ENCODE measurements at places on chromosomes 1 and 21.

- no peak for DNase-seq
These were observed 123.4 kb downstream of the ATP6V1G3 start for GRCh38 chr1:198417039-198417438.

DNA sequence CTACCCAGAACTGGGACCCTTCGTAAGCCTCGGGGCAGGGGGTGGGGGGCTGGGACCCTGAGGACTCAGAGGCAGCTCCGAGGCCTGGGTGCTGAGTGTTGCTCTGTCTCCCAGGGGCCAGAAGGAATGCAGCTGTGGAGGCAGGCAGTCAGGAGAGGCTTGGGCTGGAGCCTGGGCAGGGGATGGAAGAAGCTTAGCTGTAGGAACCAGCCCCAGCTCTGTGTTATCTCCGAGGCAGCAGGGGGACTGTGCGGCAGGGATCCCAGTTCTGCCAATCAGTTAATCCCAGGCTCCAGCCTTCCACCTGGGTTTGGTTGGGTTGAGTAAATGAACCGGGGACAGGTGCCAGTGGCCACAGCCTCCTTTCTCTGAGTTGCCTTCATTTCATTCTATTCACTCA is 8.2 kb upstream of the GRIK3 start:
- DNase-seq, result no peak

GRCh38 chr1:211643324-211644212 is 31.9 kb downstream of the NEK2 start:
- DNase-seq, result no peak

DNA sequence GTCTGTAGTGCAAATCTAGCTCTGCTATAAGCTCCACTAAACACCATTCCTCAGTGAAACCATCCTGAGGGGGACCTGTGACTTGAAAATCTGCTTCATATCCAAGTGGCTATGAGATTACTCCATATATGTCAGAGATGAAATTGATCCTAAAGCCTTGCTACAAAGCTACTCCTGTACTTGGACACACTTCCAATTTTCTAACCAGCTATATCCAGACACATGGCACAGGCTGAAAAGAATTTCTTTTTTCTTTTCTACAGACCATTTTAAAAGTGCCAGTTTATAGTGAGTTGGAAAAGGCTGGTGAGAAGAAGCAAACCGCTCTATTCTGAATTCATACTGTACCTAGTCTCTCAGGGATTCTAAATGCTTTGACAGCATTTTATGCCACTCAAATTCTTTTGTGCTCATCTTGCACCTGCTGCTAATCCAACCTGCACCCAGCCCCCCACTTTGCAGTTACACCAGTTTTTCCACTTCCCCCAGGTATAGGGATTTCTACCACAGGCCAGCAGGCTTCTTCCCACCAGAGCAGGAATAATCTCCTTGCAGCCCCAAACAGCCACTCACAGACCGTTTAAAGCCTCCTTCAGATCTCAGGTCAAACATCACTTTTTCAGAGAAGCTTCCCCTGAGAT is 112.5 kb downstream of the RERE start:
- DNase-seq, result no peak

- no peak for DNase-seq
These were observed 144.3 kb downstream of the NTPCR start for GRCh38 chr1:233094691-233095090.

DNA sequence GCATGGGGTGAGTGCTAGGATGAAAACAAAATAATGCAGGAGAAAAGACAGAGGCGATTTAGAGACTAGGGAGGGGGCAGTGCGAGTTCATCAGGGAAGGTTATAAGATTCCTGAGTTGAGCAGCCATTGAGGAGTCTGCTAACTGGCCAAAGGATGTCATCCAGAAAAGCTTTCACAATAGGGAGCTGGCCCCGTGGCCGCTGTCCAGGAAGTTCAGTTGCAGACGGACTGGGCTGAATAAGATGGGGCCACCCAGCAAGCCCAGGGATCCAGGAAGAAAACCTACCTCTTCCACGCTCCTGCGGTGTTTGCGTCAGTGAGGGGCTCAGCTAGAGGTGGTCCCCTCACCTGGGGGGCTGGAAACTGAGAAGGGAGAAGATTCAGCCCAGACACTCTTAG is 4.0 kb upstream of the PKP1 start:
- no peak for DNase-seq

GRCh38 chr1:162040657-162041056 is 17.0 kb upstream of the OLFML2B start:
- DNase-seq, result no peak

- DNase-seq, result no peak
These were observed 15.6 kb upstream of the KCNJ15 start for GRCh38 chr21:38241029-38241740.

DNA sequence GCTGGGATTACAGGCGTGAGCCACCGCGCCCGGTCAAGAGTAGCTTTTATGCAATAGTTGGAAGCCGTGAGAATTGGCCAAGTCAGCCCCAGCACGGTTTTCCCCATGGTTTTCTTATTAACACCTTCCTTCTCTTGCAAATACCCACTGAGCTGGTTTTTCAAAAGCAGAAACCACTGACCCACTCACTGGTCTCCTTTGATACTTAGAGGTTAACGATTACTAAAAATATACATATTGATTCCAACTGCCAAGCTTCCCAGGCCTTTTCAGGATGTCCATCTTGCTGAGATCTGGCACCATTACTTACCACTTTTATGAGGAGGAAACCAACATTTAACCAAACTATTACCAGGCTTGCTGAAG is 25.9 kb upstream of the TARDBP start:
- no peak for DNase-seq

DNA sequence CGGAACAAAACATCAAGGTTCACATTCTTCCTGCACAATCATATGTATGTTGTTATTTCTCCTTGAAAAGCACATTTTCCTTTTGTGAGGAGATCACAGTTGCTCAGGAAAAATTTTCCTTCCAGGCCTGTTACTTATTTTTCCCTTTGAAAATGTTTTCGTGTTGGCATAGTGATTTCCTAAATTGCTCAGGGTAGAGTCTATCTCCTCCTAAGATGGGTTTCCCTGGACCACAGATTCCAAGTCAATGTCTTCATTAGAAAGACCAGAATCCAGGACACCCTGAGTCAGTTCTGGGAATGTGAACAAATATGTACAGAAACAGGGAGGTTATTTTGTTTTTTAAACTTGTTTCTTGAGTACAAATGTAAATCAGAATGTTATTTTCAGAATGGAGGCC is 94.3 kb upstream of the C1orf105 start:
- DNase-seq, result no peak

GRCh38 chr1:218699421-218699820 is 354.3 kb downstream of the TGFB2 start:
- no peak for DNase-seq

DNA sequence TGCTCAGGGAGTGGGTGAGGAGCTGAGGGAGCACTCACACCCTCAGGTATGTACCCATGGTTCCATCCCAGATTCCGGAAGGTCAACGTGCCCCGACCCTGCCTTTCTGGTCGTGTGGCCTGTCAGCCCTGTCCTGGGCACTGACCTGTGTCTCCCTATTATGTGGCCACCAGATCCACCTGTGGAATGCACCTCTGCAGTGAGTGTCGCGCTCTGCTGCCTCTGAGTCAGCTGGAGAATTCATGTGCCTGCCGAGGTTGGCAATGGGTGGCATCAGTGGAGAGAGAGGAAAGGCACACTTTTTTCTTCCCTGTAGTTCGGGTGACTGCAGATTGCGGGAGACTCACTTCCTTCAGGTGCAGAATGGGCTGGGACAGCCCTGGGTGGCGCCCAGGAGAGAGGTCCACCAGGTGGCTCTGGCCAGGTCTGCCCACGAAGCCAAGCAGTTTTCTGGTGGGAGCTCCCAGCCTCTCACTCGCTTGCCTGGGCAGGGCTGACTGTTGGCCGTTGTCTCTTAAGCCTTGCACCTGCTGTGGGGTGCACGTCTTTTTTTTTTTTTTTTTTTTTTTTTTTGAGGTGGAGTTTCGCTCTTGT is 176.1 kb upstream of the TMEM51 start:
- no peak for DNase-seq

GRCh38 chr1:228982637-228983036 is 247.4 kb downstream of the RHOU start:
- no peak for DNase-seq

DNA sequence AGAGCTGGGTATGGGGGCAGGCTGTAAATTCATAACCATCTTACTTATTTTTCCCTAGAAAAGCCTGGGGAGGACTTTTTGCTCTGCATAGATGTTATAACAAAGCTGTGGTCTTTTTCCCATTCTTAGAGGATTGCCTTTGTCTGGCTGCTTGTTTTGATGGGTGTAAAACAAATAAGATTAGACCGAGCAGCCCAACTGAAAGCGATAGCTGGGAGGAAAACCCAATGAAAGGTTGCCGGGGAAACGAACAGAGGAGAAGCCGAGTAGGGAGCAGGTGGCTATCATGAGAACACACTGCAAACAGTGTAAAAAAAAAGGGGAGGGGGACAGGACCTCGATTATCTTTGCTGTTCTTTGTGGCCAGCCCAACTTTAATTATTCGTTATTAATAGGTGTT is 1.9 kb downstream of the ELAVL4 start:
- no peak for DNase-seq

DNA sequence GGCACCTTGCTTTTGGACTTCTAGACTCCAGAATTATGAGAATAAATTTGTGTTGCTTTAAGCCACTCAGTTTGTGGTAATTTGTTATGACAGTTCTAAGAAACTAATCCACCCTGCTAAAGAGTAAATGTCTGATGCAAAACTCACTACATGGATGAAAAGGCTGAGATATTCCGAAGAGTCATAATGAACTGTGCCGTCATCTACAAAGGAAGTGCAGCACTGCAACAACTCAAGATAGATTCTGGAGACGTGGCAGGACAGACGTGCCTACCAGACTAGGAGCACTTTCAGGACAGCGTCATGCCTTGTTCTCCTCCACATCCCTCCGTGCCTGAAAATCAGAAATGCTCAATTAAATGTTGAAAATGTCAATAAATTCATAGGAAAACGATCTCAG is 24.4 kb upstream of the IRF2BP2 start:
- DNase-seq, result no peak

DNA sequence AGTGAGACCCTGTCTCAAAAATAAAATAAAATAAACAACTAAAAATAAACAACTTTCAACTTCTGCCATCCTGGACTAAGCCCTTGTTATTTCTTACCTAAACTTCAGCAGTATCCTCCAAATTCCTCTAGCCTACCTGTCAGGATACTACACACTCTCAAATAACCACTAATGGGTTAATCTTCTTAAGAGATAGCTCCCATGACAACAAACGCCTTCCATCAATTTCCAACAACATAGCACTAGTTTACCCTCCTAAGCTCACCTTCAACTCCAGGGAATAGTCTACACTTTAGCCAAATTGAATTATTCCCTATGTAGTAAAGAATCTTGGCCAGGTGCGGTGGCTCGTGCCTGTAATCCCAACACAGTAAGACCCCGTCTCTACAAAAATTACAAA is 11.3 kb downstream of the AUNIP start:
- no peak for DNase-seq

DNA sequence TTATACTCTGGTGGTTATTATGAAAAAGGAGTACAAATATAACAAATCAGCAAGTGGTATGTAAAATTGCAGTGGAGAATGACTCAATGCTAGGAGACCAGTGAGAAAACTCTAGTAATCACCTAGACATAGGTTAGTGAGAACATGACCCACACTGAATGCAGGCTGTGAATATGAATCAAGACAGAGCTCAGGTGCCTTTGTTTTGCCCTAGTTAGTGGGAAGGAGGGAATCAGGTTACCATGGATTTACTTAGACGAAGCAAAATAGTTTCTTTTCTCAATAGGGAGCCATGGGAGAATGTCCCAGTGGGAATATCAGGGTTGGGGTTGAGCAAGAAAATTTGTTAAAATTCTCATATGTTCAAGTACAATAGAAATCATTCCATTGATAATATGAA is 10.6 kb upstream of the GCLM start:
- DNase-seq, result no peak

GRCh38 chr1:168419736-168420135 is 124.1 kb downstream of the XCL2 start:
- DNase-seq, result no peak

- peak; percentile 57 for DNase-seq
These were observed 7.2 kb upstream of the SEMA4A start for GRCh38 chr1:156146020-156146768.

- DNase-seq, result peak; percentile 42
These were observed 9.1 kb downstream of the AHDC1 start for GRCh38 chr1:27594564-27595510.

- no peak for DNase-seq
These were observed 12.4 kb upstream of the H3-3A start for GRCh38 chr1:226050133-226050532.

GRCh38 chr1:25666460-25666859 is 49.9 kb downstream of the MAN1C1 start:
- DNase-seq, result no peak

DNA sequence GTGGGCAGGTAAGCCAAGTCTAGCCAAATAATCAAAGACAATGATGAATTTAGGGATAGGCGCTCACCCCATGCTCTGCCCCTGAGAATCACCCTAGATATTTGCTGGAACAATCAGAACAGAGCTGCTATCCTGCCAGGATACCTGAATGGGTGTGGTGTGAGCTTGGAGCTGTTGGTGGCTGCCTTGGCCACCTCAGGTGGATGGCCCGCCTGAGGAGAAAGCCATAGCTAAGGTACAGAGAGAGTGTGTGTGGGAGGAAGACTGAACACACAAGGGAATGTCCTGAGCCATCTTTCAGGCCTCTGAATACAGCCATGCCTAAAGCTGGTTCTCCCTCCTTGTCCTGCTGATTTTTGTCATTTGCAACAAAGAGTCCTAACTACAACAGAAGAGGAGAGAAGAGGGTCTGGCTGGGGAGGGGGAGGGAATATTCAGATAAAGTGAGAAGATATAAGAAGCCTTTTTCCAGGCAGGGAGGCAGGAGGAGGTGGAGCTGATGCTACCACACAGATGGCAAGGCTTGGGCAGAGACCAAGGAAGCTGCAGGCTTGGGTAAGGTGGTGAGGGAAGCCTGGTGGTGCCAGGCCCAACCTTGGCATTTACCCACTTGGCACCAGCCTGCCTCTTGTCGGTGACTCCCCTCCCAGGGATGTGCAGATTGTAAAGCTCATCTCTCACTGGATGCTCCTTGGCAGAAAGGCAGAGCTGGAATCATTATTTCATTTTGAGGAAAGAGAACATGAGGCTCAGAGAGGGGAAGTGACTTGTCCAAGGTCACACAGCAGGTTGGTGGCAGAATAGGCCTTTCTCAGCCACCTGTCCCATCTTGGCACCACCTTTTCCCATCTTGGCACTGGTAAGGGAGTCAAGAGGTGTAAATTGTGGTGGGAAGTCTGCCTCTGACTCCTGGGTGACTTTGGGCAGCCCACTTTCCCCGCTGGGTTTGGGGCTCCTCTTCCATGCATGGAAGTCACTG is 49.7 kb downstream of the NKAIN1 start:
- no peak for DNase-seq

- no peak for DNase-seq
These were observed 30.7 kb downstream of the CDCA8 start for GRCh38 chr1:37723072-37723389.

DNA sequence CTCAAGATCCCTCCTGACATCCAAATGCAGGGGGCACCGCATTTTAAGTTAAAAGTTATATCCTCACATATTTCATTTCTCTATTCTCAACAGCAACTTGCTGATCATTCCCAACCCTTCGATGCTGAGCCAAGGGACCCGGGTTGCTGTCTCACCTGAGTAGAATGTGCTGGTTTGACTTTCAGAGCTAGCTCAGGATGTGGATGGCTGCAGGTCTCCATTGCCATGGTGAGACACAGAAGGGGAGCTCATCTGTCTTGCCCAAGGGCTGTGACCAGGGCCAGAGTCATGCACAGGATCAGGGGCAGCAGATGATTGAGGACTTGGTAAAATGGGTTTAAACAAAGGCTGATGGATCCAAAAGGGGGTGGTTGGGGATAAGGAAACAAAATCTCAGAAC is 112.1 kb downstream of the HMGB4 start:
- DNase-seq, result no peak

- no peak for DNase-seq
These were observed 482 bp downstream of the SLC2A5 start for GRCh38 chr1:9068981-9069325.
